ENCODE measurements at places on chromosomes 6 and 20.
A peak's percentile ranks its signal among the peaks of the same experiment; 100 is the strongest.

DNA sequence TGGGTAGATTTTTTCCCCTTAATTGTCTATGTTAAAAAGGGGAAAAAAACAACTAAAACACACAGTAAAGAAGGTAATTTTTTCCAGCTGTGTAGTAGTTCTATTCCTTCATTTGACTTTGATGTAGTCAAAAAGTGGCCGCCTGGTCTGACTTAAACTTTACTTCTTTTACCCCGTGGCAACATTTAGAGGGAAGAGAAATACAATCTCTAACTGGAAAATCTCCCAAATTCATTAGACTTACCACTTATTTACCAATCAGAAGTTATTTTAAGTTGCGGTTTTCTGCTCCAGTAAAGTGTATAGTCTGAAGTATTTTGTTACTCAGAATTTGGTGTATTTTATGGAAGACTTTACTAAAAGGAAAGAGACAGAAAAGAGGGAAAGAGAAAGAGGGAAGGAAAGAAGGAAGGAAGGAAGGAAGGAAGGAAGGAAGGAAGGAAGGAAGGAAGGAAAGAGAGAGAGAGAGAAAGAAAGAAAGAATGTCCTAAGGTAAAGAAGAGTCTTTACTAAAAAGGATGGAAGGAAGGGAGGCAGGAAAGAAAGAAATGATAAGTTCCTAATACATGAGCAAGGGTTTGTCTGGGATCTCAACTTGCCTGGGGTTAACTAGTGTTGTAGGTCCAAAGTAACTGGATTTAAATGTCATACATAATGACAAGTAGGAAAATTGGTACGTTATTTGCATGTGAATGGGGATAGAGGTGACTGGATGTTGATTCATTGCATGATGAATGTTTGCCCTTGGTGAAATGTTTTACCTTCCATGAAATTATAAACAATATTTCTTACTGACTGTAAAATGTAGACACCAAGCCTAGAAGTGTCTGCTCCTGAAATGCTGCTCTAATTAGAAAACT lies 135.1 kb downstream of the SAMD5 start:
- no peak for DNase-seq

DNA sequence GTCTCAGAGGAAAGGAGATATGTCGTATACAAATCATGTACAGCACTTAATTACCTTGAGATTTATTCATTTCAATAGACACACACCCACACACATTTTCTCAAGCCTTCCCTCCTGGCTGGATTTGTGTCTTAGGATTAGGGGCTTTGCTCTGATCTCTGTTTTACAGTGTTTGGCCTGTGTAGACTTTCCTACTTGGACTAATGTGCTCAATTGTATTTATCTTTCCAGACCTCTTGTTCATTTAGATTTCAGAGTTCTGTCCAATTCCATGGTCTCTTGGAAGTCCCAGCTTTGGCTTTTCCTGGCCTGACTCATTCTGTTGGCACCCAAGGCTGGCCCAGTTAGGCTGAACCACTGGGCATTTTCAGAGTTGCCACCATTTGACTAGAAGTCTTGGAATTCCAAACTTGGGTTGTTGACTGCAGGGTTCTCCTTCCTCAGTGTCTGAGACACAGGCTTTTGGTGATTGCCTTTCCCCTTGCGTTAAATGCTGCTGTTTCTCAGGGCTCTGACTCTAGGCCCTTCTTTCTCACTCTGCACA lies 8.9 kb upstream of the RFPL4B start:
- DNase-seq = peak; percentile 78

GRCh38 chr20:62156592-62157386 lies 13.2 kb downstream of the SS18L1 start:
- peak; percentile 74 for DNase-seq

- DNase-seq = no peak
These were observed 132.4 kb downstream of the INSM1 start for GRCh38 chr20:20500312-20500711.

DNA sequence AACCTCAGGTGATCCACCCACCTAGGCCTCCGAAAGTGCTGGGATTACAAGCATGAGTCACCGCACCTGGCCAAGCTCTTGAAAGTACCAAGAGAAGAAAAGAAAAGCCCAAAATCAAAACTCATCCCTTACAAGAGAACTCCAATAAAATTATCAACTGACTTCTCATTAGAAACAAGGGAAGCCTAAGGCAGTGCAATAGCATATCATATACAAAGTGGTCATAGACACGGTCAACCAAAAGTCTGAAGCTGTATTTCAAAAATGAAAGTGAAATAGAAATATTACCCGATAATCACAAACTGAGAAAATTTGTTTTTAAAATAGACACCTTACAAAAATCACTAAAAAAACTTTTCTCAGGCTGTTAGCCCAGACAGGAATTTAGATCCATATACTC lies 1321.1 kb upstream of the GJE1 start:
- DNase-seq = no peak

DNA sequence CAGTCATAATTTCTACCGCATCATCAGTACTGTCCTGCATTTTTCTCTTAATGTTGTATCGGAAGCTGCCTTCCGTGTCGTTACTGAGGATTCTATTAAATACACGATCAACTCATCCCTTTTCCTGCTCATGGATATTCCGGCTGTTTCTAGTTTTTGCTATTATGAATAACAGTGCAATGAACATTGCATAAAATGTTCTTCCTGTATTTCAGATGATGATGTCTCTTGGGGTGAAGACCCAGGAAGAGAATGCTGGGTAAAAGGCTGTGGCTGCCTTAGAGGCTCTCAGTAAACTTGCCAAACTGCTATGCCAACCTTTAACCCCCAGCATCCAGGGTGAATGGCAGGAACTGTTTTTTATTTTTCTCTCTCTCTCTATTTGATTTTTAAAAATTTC lies 24.1 kb upstream of the EPB41L1 start:
- DNase-seq = no peak

GRCh38 chr6:165963750-165964149 lies 203.9 kb downstream of the TBXT start:
- DNase-seq = no peak

DNA sequence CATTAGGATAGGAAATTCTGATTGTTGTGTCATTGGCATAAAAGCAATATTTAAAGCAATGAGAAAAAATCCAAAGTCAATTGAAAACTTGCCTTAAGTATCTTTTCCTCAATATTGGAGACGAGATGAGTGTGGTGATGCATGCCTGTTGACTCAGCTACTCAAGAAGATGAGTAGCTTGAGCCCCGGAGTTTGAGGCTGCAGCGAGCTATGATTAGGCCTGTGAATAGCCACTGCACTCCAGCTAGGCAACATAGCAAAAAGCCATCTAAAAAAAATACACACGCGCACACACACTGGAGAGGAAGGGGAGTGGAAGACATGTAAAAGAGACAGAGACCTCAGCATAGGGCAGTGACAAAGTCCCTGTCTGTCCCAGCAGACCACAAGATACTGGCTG lies 9.7 kb upstream of the MARCKS start:
- no peak for DNase-seq

- DNase-seq = peak; percentile 72
These were observed 47.2 kb downstream of the LAMA4 start for GRCh38 chr6:112207131-112207530.

DNA sequence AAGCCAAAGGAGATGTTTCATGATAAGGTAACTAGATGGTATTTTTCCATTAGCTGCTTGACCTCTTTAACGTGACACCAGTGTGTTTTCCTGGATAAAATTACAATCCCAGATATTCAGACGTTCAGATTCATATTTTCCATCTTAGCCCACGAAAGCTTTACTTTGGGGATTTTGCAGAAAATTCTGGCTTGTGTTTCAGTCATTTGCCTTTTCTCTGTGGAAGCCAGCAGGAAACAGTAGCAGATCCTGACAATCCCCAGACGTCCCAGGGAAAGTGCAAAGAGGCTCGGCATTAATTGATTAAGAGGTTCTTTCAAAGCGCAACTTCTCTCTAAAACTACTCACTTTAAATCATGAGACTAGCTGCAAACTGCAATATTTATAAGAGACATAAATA lies 243.6 kb downstream of the UST start:
- no peak for DNase-seq

DNA sequence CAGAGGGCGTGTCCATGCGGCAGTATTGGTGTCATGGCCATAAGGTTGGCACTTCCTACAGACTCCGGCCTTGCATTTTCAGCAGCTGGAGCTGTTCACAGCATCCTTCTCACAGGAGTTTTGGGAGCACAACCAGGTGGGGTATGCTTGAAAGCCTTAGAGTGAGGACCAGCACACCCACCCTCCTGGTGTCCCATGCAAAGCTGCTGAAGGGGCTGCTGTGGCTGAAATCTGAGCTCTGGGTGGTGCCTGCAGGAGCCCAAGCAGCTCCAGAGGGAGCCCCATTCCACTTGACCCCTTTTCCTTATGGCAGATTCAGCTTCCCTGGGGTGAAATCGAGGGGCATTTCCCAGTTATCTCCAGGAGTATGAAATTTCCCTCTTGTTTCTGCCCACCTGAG lies 74.0 kb upstream of the BHLHE23 start:
- DNase-seq = no peak

GRCh38 chr6:94487371-94487770 lies 1068.0 kb upstream of the EPHA7 start:
- DNase-seq = no peak

- no peak for DNase-seq
These were observed 8.5 kb downstream of the ACSS1 start for GRCh38 chr20:25049261-25050060.

DNA sequence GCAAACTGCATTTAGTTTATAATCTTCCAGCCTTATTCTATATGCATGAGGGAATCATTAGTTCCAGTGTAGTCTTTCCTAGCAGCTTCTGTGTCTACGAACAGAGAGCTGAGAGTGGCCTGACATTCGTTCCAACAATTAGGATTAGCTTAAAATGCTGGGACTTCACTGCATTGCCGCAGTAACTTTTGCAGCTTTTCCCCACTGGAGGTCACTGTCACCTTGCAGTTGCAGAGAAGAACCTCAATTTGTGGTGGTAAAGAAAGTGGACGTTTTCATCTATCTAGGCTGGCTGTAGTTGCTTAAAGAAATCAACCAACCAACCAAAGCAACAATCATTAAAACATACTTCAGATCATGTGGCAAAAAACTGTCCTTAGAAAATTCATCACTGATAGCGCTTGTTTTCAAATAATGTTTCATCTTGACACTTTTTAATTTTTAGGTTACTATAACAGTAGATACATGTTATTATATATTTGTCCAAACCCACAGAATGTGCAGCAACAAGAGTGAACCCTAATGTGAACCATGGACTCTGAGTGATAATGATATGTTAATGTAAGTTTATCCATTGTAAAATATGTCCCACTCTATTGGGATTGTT lies 12.2 kb downstream of the MYLK4 start:
- peak; percentile 80 for DNase-seq

DNA sequence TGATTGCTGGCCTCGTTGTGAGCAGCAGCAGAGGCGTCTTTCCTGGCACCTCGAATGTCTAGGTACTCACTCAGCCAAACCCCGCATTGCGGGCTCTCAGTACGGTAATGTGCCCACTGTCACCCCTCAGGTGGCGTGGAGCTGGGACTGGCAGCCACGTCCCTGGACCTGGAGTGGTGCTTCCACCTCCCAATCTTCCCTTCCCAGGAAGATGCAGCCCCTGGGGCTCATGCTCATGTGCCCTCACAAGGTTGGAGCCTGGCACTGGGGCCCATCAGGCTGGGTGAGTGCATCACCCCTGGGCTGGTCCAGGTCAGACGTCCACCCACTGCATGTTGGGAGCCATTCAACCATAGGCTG lies 75.7 kb downstream of the TCP11 start:
- no peak for DNase-seq

DNA sequence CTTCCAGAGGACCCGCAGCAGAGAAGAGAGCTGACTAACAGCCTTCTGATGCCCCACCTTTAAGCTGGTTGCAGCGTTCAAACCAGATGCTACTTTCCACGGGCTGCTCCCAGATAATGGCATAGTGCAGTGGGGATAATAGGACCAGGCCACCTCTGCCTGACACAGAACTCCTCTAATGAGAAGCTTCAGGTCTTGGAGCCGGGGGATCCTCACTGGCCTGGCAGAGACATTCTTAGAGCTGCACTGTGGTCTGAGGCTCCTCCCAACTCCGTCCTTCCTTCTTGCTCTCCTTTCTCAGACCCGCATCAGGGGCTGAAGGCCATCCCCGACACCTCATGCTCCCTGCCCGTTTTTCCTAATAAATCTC lies 206.6 kb upstream of the MARCKS start:
- DNase-seq = no peak

DNA sequence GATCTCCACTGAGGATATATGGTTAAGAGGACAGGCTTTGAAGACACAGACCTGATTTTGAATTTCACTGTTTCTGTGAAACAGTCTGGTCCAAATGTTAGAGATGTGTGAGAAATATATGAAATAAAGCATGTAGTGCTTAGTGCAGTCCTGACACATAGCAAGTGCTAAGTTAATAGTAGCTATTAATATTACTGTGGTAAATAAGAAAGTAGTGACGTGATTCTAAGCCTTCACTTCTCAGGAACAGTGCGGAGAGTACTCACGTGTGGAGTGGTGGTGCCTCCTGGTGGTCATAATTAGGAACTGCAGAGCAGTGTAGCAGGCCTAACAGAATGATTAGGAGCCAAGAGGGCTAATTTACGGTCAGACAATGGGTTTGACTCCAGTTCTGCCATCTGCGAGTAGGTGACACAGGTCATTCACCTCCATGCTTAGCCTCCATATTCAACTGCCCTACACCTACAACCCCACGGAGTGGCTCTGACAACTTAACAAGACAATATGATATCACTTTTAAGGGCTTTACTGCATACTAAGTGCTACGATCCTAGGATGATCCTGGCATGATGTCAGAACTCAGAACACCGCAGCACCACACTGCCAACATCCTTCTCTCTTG lies 106.2 kb downstream of the JPH2 start:
- peak; percentile 90 for DNase-seq

DNA sequence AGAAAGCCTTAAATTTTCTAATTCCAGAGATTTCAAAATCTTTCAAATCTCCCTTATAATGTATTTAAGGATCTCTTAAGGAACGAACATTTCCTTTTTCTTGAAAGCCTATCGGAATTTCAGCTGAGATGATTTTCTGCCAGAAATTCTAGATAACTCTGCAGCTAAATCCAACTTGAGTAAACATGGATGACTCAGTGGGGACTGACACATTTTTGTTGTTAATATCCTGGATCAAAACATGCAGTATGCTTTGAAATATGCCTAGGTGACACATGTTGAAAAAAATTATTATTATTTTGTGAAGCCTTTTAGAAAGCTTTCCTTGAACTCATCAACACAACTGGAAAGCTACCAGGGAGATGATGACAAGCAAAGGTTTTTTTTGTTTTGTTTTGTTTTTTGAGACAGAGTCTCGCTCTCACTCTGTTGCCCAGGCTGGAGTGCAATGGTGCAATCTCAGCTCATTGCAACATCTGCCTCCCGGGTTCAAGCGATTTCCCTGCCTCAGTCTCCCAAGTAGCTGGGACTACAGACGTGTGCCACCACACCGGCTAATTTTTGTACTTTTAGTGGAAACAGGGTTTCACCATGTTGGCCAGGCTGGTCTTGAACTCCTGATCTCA lies 140.1 kb upstream of the SNX9 start:
- peak; percentile 22 for DNase-seq

Data from astrocyte of the hippocampus (primary cell).